Stimulated activated naive CD4-positive, alpha-beta T cell treated with Interleukin-2 at 50 U/mL for 16 hours (primary cell): ENCODE measurements at places on chromosomes 12 and 14.

- no peak for DNase-seq
Observed at GRCh38 chr12:89490922-89491321, 33.7 kb downstream of the GALNT4 start.

DNA sequence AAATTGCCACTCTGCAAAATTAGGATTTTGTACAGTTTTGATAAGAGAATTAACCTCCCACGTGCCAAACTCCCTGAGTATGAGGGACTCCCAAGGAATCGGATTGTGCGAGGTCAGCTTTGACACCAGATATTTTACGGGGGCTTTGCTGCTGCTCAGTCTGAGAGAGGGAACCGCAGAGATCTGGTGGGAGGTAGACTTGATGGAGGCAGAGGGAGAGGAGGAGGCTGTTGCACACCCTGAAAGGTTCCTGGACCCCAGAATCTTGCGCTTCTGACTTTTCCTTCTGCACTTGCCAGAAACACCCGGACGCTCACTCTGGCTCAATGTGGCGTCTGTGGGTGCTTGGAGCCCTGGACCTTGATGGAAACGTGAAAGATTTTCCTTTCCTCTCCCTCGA is 83.9 kb downstream of the PAPOLA start:
- DNase-seq, result no peak

- DNase-seq, result no peak
Observed at GRCh38 chr12:132406493-132407450, 77.4 kb upstream of the GALNT9 start.

GRCh38 chr12:109997393-109997792 is 1.2 kb upstream of the GIT2 start:
- DNase-seq, result no peak

DNA sequence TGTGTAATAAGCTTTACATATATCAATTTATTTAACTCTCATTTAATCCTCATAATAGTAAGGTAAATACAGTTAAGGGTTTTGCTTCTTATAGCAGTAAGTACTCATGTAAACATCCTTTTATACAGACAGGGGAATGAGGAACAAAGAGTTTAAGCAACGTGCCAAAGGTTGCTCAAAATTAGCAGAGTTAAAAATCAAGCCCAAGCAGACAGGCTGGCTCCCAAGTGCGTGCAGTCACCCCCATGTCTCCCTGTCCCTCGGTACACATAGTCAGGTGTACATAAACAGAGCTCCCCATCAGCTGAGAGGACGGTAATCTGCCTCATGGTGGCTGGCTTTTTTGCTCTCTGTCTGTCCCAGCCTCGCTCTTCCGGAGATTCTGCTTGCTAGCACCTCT is 126.4 kb downstream of the DERA start:
- no peak for DNase-seq

DNA sequence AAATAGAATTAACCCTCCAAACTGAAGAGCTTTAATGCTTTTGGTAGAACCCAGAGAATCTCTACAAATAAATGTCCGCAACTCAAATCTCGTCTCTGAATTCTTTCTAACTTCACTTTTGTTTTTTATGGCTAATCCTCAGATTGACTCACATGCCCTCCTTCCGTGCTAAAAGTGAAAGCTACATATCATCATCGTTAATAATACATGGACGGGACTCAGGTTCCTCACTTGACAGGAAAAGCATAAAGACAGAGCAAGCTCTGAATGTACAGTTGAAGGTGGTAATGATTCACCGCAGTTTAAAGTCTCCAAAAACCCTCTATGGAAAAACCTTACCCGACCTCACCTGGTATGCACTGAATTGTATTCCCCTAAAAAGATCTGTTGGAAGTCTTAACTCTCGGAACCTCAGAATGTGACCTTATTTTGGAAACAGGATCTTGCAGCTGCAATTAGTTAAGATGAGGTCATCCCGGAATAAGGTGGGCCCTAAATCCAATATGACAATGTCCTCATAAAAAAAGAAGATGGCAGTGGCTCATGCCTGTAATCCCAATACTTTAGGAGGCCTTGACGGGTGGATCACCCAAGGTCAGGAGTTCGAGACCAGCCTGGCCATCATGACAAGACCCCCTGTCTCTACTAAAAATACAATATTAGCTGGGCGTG is 147.4 kb upstream of the FOXN3 start:
- DNase-seq, result no peak

DNA sequence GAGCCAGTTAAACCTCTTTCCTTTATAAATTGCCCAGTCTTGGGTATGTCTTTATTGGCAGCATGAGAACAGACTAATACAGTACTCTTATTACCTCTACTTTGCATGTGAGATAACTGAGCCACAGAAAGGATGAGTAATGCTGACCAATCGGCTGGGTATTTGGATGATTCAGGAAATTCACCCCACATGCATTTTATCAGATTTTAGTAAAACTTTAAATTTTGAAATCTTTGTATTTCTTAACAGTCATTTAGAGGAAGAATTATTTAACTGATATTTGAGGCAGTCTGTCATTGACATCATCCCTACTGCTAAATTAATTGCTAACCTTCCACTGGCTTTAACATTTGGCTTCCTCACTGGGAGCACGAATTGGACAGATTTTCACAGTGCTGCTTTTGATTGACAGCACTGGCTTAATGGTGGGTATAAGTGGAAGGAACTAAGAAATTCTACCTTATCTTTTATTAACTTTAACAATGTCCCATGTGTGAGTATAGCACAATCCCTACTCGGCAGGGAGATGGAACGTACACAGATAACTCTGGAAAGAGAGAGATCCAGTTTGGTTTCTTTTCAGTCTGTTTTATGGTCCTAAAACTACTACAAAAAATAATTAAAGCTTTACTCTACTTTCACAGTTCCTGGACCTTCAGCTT is 261.0 kb downstream of the DACT1 start:
- DNase-seq, result no peak
